ENCODE measurements at places on chromosomes 12 and 14.

GRCh38 chr12:20505056-20505455, 136.7 kb downstream of the PDE3A start:
- no peaks in the 10 kb centered on the region for H3K27me3 ChIP-seq
- H3K4me3 ChIP-seq, result no peak overlapping the region
- no peaks in the 10 kb centered on the region for H3K36me3 ChIP-seq

GRCh38 chr12:124520907-124521306, 46.5 kb downstream of the NCOR2 start:
- no peaks in the 10 kb centered on the region for H3K36me3 ChIP-seq
- peaks cover 45% of the 10 kb centered on the region for H3K4me1 ChIP-seq
- DNase-seq, result no peak
- no peak overlapping the region for H3K4me3 ChIP-seq
- peak overlapping the region; percentile 97 for H3K27ac ChIP-seq

DNA sequence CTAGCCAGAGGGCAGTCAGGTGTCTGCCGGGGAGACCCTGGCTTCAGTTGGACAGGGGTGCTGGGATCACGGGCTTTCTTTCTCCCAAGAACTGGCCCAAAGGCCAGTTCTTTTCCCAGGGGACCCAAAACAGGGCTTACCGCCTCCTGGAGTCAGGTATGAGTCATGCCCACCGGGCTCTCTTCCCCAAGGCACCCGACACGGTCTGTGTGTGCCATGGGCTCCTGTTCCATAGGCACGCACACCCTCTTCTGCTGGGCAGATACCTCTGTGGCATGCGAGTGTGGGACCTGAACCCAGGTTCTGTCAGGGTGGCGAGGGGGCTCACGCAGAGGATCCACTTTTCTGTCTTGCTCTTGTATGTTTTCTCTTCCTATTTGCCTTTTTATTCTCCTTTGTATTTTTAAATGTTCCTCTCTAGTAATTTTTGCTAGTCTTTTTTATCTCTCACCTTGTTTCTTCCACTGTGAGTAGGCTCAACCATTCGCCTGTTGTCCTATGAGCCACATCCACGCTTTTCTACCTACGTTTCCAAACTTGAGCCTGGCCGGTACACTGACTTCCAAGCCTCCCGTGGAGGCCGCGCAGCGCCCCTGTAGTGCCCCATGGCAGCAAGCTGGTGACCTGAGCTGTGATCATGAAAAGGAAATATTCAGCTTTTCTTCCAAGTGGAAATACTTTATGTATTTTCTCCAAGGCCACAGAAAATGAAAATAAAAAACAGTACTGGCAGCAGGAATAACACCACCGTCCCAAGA, 362.2 kb downstream of the CACNA1C start:
- no peaks in the 10 kb centered on the region for H3K27me3 ChIP-seq
- peak overlapping the region; percentile 72 for H3K27ac ChIP-seq
- peak overlapping the region; percentile 1 for H3K4me3 ChIP-seq
- peaks cover 17% of the 10 kb centered on the region for H3K4me1 ChIP-seq
- H3K36me3 ChIP-seq, result peaks cover 2% of the 10 kb centered on the region
- DNase-seq, result no peak

- no peaks in the 10 kb centered on the region for H3K27me3 ChIP-seq
- H3K4me3 ChIP-seq, result no peak overlapping the region
- no peak overlapping the region for H3K27ac ChIP-seq
- H3K4me1 ChIP-seq, result no peaks in the 10 kb centered on the region
Observed at GRCh38 chr12:33322519-33322918, 117.1 kb downstream of the SYT10 start.
